ENCODE measurements at places on chromosomes 1 and 21. TPM values are rescaled to one million over a fixed set of nuclear protein-coding genes. Genes with fewer than 3 reads are reported as not detected.

DNA sequence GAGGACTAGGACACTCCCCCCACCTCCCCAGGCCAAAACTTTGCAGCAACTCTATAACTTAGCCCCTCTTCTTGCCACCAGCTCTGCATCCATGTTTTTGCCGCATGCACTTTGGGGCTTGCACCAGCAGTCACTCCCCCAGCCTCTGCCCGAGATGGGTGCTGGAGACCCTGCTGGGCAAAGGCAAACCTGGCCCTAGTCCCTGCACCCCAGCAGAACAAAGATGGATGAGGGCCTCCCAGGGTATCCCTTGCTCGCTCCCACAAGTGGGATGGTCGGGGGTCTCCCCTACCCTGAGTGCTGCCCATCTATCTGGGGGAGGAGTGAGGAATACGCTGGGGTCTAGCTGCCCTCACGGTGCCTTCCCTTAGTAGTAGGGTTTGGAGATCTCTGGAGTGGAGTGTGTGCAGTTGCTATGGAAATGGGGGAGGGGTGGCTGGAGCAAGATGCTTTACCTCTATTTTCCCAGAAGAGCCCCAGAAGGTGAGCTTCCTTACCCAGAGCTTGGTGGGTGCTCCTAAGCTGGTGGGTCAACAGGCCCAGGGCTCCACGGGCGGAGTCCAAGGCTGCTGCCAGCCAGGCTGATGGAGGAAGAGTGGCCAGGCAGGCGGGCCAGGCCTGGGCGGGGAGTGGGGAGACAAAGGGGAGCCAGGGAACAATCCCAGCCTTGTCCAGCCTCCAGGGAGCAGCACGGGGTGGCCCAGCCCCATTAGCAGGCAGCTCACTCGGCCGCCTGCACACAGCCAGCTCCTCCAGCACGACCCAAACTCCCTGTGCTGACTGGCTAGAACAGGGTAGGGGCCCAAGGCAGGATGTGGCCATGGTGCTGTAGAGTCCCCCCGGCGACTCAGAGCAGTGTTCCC, at the start of gene PAQR6:
Gene PAQR6 (minus strand): TSS at position 597 of the 863 bp plus-strand sequence. CDS start 1,325 bp downstream, outside the sequence.
- DNase-seq = no peak

DNA sequence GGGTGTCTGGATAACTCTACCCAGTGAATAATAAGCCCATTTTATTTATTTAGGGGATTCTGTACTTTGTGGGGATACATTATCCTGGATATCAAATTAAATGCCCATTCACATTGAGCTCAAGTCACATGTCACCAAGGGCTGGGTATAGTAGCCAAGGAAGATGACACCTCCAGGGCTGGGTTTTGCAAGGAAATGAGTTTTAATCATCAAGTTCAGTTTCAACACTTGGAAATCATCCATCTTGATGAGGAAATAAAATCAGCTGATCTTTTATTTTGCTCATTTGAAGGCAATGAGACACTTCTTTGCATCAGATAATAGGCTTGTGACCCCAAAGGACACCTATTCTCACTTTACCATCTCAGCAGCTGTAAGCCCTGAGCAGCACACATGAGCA, 80.0 kb upstream of the TNR start:
- DNase-seq = no peak

- no peak for DNase-seq
Measured at GRCh38 chr21:27225151-27225550, 258.3 kb upstream of the ADAMTS5 start.

DNA sequence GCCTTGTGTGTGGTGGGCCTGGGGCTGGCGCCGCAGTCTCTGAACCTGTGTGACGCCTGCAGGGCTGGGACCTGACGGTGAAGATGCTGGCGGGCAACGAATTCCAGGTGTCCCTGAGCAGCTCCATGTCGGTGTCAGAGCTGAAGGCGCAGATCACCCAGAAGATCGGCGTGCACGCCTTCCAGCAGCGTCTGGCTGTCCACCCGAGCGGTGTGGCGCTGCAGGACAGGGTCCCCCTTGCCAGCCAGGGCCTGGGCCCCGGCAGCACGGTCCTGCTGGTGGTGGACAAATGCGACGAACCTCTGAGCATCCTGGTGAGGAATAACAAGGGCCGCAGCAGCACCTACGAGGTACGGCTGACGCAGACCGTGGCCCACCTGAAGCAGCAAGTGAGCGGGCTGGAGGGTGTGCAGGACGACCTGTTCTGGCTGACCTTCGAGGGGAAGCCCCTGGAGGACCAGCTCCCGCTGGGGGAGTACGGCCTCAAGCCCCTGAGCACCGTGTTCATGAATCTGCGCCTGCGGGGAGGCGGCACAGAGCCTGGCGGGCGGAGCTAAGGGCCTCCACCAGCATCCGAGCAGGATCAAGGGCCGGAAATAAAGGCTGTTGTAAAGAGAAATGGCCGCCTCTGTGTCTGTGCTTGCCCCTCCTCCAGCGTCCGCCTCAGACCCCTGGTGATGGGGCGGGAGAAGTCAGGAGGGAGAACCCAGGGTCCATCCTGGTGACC, 788 bp downstream of the ISG15 start:
- DNase-seq = no peak

DNA sequence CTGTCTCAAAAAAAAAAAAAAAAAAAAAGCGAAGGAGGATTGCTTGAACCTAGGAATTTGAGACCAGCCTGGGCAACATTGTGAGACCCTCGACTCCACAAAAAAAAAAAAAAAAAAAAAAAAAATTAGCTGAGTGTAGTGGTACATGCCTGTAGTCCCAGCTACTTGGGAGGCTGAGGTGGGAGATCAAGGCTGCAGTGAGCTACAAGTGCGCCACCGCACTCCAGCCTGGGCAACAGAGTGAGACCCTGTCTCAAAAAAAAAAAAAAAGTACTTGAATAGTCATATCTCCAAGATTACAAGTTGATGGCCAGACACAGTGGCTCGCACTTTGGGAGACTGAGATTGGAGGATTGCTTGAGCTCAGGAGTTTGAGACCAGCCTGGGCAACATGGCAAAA, 27.4 kb downstream of the ENO1 start:
- DNase-seq = no peak

DNA sequence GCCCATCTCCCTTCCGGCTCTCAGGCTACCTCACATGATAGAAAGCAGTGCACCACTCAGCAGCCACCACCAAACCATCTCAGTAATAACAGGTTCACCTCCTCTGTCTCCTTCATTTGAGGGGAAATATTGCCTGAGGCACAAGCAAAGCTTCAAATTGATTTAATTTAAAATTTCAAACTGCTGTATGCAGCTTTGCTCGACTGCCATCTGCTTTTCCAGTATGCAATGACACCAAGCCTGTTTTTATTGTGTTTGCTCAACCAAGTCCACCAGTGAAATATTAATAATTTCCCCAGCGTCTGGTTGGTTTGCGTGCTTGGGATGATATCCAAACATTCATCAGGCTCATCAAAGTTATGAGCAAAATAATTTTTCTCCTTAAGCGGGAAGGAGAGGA, 552.4 kb upstream of the DAB1 start:
- DNase-seq = no peak

DNA sequence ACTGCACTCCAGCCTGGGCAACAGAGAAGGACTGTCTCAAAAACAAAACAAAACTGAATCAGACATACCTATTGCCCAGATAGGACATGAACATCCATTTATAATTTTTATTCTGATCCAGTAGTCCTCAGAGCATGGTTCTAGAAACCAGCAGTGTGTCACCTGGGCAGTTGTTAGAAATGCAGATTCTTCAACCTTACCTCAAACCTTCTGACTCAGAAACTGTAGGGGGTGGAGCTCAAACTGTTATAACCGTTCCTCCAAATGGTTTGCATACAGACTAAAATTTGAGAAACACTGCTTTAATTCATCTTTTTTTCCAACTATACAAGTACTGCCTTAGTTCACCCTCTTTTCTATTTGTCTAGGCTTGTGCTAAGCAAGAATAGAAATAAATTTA, 6.0 kb downstream of the NASP start:
- no peak for DNase-seq

GRCh38 chr1:159076438-159077119, at the start of gene AIM2:
Gene AIM2 (minus strand): TSS chr1:159076766. CDS start chr1:159073499, 3,267 bp downstream.
- peak; percentile 58 for DNase-seq

GRCh38 chr1:183638649-183639387, 3.2 kb upstream of the ARPC5 start:
- DNase-seq = no peak

DNA sequence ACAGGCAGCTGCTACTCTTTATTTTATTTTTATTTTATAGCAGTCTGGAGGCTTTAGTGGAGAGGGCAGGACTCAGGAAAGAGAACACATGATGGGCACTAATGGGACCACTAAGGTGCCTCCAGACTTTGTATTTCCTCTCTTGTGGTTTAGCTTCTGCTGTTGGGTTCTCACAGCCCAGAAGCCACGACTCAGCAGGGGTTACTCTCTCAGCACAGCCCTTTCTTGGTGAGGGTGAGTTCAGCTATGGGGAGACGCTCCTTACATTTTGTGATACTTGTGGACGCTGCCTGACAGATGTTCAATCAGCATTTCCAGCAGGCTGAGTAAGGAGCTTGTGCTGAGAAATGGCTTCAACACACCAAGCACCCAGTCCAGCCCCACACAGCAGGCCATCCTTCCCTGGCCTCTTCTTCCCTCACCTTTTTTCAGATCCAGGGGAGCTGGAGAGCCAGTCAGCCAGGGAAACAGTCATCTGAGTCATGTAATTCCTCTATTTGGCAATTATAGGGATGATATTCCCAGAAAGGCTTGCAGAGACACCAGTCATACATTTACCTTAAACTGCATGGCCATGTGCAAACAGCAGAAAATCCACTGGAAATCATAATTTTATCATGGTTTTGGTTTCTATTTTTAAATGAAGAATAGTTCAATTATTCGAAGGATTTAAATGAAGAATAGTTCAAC, 53.2 kb upstream of the RAB3GAP2 start:
- DNase-seq = no peak

GRCh38 chr21:39282911-39283310, 30.5 kb downstream of the BRWD1 start:
- DNase-seq = no peak

GRCh38 chr1:8992936-8993687, 33.1 kb downstream of the SLC2A7 start:
- DNase-seq = no peak

Gene CA14
- not detected for total RNA-seq

Gene TGFB2
- 0.07 TPM for total RNA-seq

Gene GPR153
- 0.73 TPM for total RNA-seq

Gene MTARC2
- total RNA-seq = not detected
